Lung microvascular endothelial cell (primary cell): ENCODE measurements at places on chromosomes 7 and 10. TPM values are rescaled to one million over a fixed set of nuclear protein-coding genes. Genes with fewer than 3 reads are reported as not detected.

The KRIT1 gene
- 24.8 and 32.5 TPM in 2 replicates for total RNA-seq

The ACSM6 gene
- not detected in 2 replicates for total RNA-seq

The PAPOLB gene
- under 0.01 TPM in 2 replicates for total RNA-seq

The RABGEF1 gene
- total RNA-seq, result 14.6 and 23.4 TPM in 2 replicates

DNA sequence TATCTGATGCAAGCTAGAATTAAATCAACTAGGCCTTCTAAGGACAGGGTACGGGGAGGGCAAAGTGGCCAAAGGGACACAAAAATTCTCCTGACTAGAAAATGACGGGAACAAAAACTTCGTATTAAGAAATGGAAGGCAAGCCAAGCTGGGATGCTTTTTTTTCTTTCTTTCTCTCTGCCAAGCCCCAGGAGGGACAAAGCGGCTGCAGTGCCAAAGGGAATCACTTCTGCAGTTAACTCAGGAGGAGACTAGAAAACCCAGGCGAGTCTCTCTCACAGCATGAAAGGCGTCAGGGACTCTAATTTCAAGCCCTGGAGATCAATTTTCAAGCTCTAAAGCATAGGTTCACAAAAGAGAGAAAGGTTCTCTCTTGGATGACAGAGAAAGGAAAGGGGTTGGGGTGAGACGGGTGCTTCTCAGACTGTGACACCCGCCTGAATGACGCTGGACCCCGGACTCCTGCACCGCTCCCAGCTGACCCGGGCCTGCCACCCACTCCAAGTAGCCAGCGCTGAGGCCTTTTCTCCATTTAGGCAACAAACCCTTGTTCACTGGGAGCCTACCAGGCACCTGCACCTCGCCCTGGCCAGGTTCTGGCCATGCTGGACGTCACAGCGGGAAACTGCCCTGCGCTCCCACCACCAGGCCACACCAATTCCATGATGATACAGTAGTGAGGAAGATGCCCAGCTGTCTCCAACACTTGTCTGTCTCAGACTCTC is 56.5 kb downstream of the KIAA1549 start:
- no peak for DNase-seq

- no peak for DNase-seq
These were observed 4.5 kb upstream of the ANKRD1 start for GRCh38 chr10:90925079-90926029.

DNA sequence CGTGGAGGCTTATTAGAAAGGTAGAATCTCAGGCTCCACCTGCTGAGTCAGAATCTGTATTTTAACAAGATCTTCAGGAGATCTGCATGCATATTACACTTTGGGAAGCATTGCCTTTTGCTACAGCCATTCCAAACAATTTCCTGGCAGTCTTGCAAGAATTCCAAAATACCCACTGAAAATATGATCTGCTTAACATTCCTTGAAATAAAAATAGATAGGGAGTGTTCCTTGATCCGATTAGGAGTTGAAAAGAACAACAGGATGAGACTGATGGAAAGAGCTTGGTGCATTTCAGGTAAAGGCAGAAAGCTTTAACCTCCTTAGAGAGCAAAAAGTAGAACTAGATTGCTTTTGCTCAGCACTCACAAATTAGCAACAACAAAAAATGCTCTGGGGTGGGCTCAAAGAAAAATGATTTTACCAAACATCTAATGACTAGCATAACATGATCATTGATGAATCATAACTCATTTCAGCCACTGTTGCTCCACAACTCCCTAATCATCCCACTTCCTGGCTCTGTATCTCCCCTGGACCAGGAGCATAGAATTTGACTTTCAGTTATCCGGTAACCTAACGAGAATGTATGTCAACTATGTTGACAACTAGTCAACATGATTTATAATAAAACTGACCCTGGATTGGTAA is 115.2 kb downstream of the RNLS start:
- no peak for DNase-seq

GRCh38 chr10:111516144-111516543 is 439.3 kb downstream of the ADRA2A start:
- DNase-seq, result no peak

GRCh38 chr10:37844644-37845043 is 12.8 kb downstream of the ZNF248 start:
- no peak for DNase-seq

DNA sequence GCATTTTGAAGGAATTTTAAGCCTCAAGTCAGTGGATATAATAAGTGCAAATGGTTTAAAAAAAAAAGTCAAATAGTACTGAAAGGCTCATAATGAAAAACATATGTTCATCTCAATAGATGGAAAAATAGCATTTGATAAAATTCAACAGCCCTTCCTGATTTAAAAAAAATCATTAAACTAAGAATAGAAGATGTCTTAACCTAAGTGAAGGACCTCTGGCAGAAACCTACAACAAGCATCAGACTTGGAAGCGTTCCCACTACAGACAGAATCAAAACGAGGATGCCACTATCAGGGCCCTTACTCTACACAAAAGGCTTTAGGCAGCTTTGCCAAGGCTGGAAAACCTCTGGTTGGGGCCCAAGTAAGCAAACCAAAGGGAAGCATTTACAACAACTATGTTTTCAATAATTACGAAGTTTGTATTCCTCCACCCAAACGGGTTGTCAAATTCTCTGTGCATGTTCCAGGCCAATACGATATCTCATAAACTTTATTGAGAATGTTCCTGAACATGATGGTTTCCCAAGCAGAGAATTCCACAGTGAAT is 45.1 kb downstream of the CYTH3 start:
- DNase-seq, result no peak

GRCh38 chr10:10745291-10745690 is 272.4 kb upstream of the CELF2 start:
- DNase-seq, result no peak

- no peak for DNase-seq
These were observed 557 bp downstream of the HOXA11 start for GRCh38 chr7:27184337-27185012.

DNA sequence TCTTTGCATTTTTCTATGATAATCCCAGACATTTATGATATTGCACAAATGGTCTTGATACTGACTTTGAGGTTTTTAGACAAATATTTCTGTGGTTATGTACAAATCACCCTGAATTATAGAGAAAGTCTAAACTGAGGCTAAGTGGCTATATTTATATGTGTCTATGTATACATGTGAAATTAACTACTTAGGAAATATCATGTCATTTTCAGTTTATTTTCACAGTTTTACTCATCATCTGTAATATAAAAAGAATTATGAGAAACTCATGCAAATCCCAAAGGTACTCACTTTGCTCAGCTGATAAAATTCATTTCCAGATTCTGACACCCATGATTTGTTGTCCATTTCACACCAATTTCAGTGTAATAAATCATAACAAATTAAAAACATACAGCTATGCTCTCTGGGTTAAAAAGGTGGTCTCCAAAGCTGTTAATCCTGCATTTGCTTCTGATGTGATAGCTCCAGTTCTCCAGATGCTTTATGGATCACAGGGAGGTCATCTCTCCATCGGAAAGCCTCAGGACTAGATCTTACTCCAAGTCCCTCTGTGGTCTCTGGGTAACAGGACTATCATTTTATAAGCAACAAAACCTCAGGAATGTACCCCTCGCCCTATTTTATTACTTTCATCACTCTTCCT is 673.9 kb downstream of the PARD3 start:
- no peak for DNase-seq

DNA sequence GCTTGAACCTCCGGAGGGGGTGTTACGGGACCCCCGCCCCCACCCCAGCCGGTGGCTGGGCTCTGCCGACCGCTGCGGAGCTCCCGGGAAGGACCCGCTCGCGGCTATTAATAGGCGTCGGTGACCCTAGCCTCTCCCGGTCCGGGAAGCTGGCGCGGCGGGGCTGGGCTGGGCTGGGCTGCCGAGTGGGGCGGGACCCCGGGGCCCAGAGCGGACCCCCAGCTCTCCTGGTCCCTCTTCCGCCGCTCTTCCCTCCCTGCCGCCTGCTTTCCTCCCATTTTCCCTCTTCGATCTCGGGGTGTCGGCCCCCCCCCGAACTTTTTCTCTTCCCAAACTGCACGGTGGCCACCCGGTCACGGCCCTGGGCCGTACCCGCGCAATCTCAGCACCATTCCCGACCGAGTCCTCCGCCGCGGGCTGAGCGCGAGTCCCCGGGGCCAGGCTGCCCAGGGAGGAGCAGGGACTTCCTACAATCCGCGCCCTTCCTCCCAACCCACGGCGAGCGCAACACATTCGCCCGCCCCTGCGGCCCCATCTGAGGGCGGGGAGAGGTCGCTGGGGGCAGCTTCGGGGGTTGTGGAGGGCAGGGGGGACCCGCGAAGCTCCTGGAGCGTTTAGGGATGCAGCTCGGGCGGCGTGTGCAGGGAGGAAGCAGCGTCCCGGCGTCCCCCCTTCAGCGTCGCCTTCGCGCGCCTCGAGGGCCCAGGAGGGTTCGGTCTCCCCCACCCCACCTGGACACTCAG is 3.1 kb upstream of the ELFN1 start:
- DNase-seq, result no peak

GRCh38 chr7:74182453-74183090 is 8.4 kb downstream of the EIF4H start:
- no peak for DNase-seq

DNA sequence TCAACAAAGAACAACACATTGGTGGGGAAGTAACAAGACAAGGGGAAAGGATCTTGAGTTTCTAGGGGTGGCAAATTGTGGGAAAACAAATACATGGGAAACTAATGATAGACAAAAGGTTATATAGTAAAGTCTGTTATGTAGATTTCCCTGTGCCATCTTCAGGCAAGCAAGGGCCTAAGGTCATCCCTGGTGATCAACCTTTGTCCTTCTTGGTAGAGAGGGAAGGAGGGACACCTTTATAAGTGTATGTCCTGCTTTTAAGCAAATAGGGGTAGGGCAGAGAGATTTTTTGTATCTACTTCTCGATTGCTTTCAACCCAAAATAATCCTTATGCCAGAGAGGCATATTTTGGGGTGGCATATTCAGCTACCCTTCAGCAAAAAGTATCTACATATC is 11.8 kb upstream of the ACTA2 start:
- no peak for DNase-seq

- DNase-seq, result no peak
These were observed 220.4 kb downstream of the HDAC9 start for GRCh38 chr7:18715988-18716387.

DNA sequence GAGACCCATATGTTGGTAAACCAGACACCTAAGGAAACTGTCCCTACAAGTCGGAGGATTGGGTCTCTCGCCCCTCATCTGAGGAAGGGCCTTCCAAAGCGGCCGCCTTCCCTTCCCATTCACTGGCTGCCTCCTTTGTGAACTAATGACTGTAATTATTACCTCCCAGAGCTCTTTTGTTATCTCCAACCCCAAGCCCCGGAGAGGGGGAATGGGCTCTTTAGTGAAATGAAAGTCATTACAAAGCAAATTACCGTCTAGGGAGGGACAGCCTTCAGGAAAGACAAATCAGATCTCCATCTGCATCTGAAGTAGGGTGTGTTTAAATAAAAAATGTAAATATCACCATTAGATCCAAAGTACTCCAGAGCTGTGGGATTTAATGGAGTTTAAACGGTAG is 2.6 kb upstream of the GAD2 start:
- DNase-seq, result no peak

- DNase-seq, result peak; percentile 29
These were observed 10.4 kb upstream of the EIF3A start for GRCh38 chr10:119090968-119091367.

GRCh38 chr7:24340727-24341126 is 56.7 kb downstream of the NPY start:
- DNase-seq, result no peak

DNA sequence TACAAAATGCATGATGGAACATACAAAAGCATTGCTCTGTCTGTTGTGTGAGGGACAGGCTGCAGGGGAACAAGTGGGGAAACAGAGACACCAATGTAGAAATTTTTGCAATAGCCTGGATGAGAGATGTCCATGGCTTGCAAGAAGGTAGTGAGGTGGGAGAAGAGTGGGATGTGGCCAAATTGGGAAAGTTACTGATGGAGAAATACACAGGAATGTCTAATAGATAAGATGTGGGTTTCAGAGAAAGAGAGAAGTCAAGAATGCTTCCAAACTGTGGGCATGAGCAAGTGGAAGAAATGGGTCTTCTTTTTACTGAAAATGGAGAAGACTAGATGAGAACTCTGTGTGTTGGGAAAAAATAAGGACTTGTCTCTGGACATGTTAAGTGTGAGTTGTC is 592.7 kb downstream of the TNS3 start:
- DNase-seq, result no peak

DNA sequence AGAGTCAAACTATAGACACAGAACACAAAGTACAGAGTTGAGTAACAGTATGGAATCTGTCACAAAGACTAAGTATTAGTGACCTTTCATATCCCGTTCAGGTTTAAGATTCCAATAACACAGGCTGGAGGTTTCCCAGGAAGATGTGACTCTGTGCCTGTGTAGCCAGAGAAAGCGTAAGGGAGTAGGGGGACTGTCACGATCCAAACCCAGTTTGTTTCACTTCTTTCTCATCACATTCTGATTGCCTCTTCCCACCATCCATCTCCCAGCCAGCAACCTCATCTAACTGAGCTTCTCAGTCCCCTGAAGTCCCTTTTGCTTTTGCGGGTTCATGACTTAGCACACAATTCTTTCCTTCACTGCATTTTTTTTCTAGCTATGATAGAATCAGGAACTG is 76.4 kb upstream of the NPVF start:
- DNase-seq, result no peak

DNA sequence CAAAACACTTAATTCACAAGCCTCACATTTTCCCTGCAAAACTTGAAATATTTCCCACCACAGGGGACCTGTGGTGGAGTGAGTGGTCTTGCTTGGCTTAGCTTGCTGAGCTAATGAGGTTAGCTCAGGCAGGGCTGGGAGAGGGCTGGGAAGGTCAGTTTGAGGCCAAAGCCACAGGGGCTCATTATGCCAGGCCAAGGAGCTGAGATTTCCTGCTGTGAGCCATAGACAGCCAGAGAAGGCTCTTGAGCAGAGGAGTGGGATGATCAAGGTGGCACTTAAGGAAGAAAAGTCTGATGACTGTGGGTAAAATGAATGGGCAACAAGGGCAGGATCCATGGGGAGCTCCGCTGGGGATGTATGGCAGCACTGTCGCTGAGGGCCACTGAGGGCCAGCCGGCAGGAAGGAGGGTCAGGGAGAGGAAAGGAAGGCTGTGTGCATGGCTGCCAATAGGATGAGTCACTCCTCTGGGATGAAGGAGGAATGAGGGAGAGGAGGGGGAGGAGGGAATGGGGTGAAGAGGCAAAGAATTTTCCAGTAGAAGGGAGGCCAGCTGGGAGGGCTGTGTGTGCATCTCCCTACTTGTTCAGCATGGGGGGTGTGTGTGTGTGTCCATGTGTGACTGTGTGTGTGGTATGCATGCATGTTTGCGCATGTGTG is 18.7 kb upstream of the ZNF488 start:
- peak; percentile 88 for DNase-seq

DNA sequence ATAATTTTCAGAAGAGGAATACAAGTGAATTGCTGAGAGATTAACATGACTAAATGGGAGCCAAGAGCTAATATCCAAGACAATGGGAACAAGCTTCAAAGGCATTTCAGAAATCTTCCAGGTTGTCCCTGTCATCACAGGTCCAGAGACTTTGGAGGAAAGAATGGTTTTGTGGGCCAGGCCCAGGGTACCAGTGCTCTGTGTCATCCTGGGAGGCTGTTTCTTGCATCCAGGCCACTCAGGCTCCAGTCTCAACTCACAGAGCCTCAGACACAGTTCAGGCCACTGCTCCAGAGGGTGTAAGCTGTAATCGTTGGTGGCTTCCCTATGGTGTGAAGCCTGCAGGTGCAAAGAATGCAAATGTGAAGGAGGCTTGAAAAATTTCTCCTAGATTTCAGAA is 170.4 kb upstream of the NRG3 start:
- DNase-seq, result no peak

- DNase-seq, result no peak
These were observed 74.5 kb downstream of the CCDC6 start for GRCh38 chr10:59831658-59832503.
